Bronchial epithelial cell (primary cell): ENCODE measurements at places on chromosomes 7 and 10.

DNA sequence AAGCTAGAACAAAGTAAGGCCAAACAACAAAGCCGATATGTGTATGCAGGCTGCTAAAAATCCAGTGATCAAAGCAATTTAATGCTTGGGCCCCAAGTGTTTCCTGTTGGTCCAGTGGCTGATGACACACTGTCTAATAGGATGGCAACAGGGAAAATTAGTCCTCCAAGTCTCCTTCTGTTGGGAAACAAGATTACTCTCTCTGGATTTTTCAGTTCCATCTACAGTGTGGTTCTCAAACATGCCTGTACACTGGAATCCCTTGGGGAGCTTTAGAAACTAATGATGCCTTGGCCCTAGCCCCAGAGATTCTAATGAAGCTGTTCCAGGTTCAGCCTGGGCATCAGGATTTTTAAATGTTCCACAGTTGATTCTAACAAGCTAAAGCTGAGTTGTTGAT is 198.7 kb downstream of the AHR start:
- peak; percentile 11 for DNase-seq

DNA sequence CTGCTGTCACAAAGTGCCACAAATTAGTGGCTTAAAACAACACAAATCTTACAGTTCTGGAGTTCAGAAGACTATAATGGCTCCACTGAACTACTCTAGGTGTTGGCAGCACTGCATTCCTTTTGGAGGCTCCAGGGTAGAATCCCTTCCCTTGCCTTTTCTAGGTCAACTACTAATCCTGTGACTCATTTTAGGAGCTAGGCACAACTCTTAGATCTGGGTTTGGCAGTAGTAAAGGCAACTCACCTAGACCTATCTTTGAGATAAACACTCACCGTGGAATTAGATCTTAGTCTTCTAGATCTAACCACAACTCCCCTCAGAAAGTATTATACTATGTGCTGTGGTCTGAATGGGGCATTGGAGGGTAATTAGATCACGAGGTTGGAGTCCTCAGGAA is 60.4 kb downstream of the ANKIB1 start:
- DNase-seq = peak; percentile 42

- DNase-seq = no peak
Observed at GRCh38 chr7:155574556-155575290, 28.4 kb upstream of the CNPY1 start.

GRCh38 chr10:92699518-92700381 is 10.0 kb downstream of the HHEX start:
- DNase-seq = no peak

GRCh38 chr10:4623200-4623599 is 202.8 kb upstream of the AKR1E2 start:
- DNase-seq = no peak

DNA sequence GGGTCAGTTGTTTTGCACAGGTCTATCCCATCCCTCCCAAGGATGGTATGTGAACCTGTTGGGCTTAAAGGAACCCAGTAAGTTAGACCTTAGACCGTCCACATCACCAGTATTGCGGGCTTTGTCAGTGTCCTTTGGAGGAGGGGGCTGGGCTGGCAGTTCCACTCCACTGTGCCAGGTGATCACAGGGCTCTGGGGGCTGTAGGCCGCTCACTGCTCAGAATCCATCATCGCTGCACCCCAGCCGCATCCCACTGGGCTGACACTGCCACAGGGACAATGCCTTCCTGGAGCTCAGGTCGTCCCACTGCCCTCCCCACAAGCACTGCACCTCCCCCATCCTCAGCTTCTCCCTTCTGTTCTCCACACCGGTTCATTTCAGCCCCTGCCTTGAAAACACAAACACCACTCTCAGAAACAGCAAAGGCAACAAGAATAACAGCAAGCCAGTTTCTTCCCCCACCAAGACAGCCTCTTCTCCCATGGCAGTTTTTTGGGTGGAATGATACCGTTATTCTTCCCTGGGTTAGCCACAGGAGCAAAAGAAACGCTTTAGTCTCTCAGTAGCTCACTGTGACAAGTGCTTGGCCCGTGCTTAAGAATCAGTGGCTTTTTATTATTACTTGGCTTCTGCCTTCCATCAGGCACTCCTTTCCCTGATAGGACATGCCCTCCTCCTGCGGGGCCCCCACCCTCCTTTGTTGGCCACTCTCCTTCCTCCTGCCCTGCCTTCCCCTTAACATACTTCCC is 111.2 kb downstream of the GRK5 start:
- no peak for DNase-seq

DNA sequence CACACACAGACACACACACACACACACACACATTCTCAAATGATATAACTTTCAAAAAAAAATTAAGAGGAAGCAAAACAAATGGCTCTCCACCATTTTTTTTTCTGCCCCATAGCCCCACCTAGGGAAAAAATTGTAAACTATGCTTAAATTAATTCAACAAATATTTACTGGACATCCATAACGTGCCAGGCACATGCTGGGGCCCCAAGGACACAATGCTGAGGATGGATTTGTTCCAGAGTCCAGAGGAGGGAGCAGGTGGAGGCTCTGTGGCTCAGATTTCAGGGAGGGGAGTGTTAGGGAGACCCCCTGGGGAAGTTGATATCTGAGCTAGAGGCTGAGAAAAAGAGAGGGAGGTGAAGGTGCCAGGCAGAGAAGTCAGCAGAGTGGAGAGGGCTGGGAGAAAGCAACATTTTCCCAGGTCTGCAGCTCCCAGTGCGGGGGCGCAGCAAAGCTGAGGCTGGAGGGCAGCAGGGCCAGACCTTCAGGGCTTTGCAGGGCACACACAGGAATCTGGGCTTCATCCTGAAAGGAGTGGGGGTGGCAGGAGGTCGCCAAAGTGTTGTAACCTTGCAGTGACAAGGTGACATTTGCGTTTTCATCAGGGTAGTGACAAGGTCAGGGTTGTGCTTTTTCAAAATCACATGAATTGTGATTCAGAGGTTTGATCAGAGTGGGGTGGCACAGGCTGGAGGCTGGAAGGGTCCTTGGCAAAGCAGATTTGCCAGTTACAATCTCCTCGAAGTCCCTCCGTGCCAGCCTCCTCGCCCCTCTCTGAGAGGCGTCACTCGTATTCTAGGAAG is 261.6 kb downstream of the WDR11 start:
- DNase-seq = no peak

GRCh38 chr7:147651601-147652000 is 939.0 kb upstream of the C7orf33 start:
- DNase-seq = no peak

- no peak for DNase-seq
Observed at GRCh38 chr7:157373493-157373892, 36.7 kb downstream of the DNAJB6 start.

GRCh38 chr10:15725603-15726002 is 5.9 kb upstream of the ITGA8 start:
- DNase-seq = peak; percentile 52

DNA sequence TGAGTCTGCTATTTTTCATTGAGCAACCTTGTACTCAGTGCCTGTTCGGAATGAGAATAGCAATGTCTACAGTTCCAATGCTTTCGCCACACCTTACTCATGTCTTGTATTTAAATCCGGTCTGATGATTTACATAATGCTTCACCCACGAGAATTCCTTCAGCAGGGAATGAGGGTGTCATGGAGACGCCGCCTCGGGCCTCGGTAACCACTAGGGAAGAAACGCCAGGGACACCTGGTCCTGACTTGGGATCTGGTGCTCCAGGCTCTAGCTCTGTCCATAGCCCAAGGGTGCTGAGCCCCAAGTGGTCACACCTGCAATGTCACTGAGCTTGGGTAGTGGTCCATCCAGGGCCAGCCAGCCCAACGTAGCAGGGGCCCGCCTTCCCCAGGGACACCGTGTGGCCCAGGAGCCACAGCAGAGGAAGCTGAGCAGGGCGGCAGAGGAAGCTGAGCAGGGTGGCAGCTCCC is 37.4 kb downstream of the PRKAG2 start:
- peak; percentile 63 for DNase-seq

GRCh38 chr10:110781139-110781538 is 90.6 kb upstream of the PDCD4 start:
- no peak for DNase-seq

DNA sequence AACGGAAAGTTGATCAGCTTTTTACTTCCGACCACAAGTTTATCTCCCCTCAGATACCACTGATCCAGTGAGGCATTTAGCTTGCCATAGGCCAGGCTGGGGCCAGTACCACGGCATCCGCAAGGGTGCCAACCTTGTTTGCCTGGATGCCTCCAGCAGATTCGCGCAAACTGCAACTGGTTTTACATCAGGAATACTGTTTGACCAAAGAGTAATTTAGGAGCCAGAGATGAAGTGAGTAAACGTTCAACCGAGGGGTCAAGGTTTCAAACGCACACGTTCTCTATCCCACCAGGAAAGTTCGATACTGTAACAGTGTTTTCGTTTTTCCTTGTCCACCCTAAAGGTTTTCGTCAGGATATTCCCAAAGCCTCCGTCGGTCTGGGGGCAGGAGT is 266 bp upstream of the MDFIC start:
- DNase-seq = no peak

- DNase-seq = no peak
Observed at GRCh38 chr10:80281292-80281691, 8.2 kb downstream of the MAT1A start.

DNA sequence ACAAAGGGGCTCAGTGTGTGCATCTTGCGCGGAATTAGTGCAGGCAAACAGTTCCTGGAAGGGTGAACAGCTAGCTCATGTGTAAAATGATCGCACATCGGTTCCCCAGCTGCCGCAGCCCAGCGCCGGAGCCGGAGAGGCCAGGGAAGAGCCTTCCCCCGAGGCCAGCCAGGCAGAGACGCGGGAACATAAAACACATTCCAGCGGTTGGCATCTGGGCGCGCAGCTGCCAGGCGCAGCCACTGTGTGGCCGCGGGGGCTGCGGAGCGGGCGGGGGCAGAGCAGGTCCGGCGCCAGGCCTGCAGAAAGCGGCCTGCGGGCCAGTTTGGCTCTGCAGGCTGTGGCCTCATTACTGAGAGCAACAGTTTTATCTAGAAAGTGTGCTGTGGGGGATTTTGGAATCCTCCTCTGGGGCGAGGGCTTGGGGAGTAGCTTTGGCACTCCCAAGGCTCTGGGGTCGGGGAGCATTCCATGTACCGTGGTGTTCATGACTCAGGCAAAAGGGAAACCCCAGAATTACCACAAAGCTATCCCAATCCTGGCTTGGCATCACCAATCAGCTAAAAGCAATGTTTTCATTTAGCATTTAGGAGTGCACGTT is 74.3 kb downstream of the SAMD9 start:
- peak; percentile 89 for DNase-seq

GRCh38 chr7:37342688-37343471 is 105.8 kb downstream of the ELMO1 start:
- DNase-seq = no peak

- no peak for DNase-seq
Observed at GRCh38 chr7:6271694-6272440, 557 bp downstream of the CYTH3 start.

GRCh38 chr7:130486114-130486953 is 5.6 kb upstream of the MEST start:
- peak; percentile 52 for DNase-seq

DNA sequence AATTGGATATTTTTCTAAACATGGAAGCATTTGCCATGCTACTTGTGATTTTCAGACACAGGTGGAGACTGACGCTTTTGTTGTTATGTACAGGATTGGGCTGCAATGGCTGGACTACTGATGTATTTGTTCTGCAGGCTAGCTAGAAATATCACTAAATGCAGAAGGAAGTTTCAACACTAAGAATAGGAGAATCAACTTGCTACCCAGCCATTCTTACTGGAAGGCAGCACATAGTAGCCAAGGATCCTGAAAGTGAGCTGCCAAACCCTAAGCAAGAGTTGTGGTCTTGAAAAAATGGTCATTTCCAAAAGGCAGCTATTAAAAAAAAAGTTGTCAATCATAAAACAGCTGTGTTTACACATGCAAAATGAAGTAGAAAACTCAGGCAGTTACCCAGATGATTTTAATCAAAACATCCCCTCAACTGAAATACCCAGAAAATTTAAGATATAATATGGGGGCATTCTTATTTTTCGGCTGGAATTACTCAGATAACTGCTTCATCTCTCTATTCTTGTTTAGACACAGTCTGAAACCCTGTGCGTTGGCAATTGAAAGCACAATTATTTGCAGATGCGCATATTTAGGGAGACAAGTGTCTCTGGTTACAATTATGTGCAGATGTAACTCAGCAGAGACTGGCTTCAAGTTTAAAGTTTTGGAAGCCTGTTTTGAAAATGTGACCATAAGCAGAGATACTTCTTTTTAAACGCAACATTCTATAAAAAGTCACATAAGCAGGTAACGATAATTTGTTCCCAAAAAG is 31.2 kb downstream of the GFRA1 start:
- no peak for DNase-seq

DNA sequence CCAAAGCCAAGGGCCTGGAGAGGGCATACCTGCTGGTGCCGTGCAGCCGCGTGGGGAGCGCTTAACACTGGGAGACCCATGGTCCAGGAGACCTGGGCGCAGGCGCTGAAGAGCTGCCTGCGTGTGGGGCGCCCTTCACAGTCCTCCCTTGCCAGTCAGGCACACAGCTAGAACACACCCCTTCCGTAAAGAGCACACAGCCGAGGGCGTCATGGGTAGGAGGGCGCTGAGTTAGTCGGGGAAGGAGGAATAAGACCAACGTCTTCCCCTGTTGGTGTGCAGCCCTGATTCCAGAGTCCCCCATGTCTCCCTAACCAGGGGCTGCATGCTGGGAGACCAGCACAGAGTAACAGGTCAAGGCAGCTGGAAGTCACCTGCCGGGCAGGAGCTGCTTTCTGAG is 273.9 kb downstream of the USP6NL start:
- DNase-seq = no peak

GRCh38 chr7:151128716-151129115 is 38.8 kb downstream of the GBX1 start:
- DNase-seq = no peak

DNA sequence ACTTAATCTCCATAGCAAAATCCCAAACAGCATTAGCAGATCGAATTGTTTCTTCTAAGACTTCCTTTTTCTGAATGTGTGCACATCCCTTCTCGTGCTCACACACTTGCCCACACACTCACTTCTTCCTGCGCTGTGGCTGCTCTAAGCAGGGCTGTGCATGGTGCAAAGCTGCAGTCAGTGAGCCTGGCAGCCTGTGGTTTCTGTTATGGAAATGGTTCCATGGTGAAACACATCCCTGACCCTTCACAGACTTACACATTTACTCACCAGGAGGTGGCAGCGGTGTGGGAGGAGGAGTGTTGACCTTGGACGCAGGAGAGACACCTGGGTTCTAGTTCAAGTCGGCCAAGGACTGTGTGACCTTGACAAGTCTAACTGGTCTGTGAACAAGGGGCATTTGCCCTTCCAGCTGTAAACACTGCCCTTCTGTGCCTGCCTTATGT is 24.9 kb downstream of the MTURN start:
- no peak for DNase-seq

GRCh38 chr10:95250856-95251255 is 39.9 kb downstream of the PDLIM1 start:
- DNase-seq = no peak

- no peak for DNase-seq
Observed at GRCh38 chr7:92854501-92855238, 18.3 kb upstream of the CDK6 start.

DNA sequence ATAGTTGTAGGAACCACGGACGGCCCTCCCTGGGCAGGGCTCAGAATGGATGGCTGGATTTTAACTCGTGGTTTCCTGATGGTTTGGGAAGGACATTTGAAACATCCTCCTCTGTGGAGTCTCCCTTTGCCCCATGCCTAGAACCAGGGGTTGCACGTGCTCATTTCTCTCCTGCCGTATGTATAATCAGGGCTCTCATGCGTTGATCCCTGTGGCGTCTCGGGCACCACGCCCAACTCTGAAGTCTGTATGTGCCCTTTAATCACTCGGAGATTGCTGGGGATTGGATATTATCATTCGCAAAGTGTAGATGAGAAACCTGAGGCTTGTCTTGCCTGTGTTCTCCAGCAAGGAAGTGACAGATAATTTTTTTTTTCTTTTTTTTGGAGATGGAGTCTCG is 257.1 kb downstream of the CAMK1D start:
- DNase-seq = no peak
